Prostate gland (tissue), 2 donors: ENCODE measurements at places on chromosomes 1 and 21.

GRCh38 chr1:183841950-183842794, 37.3 kb downstream of the RGL1 start:
- DNase-seq: peak; percentile 21

DNA sequence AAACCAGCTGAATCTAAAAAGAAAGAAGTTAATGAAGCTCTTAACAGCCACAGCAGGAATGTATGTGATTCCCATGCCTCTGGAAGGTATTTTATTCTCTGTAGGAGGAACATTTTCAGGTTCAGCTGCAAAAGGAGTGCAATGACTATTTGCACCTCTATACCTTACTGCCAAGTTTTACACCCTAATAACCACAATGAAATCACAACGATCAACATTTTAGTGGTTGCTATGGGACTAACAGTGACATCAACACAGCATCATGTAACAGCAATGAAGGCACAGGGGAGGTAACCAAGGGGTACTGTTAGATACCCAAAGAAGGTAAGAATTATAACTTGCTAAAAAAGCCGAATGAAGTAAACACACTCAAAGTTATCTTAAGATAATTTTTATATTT, 116.3 kb upstream of the HP1BP3 start:
- no peak for DNase-seq

DNA sequence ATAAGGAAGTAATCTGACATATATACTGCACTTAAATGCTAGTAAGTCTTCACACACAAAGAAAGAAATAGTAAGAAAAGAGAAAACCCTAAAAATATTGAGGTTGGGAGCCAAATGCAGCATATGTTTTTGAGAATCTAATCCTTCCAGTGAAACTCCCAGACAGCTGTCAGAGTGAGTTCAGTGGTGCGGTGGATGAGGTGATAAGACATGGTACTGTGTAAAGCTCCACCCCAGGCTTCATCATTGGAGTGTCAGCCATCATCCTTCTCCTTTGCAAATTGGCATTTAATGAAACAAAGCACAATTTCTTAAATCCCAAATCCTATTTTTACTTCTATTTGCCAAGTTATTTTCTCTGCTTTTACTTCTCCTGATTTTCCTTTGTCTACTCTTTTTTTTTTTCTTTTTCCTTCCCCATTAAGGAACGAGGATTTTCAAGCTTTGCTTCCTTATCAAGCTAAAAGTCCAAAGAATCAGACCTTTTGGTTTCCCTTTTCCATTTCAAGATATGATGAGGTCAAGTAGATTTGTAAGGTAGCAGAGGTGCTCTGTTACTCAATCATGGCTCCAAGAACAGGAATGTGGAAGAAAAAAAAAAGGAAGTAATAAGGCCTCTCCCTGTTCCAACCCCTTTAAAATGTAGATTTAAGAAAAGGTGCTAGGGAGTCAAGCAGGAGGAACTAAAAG, 343.3 kb downstream of the SETD4 start:
- no peak for DNase-seq

DNA sequence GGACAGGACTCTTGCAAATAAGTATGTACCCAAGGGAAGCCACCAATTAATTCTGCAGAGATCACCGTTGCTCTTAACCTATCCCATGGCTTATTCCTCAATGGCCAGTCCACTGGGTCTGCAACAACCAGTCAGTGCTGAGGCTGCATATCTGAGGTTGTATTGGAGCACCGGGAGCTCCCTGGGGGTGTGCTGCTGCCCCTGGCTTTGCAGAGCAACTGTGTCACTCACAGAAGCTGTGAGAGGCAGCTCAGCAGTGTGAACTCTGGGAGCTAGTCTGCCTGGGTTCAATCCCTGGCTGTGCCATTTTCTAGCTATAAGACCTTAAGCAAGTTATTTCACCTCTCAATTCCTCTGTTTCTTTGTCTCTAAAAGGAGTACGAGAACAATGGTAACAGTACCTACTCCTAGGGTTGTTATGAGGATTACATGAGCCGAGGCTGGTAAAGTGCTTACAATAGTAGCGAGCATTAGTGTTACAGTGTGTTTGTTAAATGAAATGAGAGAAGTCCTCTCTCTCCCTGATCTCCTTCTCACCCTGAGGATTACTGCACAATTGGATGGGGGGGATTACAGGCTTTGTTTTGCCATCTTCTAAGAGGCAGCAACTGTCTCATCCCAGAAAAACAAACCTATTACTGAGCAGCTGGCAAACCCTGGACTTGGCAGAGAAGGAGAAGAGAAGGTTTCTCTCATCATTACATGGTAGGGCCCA, 3.6 kb downstream of the RXRG start:
- DNase-seq: no peak

- no peak for DNase-seq
Measured at GRCh38 chr1:109637446-109637845, 17.8 kb downstream of the AMPD2 start.

DNA sequence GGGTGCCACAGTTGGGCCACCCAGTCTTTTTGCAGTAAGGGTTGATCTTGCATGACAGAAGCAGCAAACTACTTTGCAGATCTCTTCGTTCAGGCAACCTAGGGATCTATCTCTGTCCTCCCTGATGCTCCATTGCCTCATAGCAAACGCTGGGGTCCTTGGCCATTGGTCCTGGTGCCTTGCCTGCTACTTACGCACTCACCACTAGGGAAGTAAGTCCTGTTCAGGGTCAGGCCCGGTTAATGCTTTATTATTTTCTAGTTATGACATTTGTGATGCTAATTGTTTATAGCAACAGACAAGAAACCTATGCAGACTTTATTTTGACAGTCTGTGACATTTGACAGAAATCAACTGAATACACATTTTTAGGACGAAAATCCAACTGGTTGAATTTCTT, 326.5 kb upstream of the FMN2 start:
- no peak for DNase-seq

- no peak for DNase-seq
Measured at GRCh38 chr1:193486671-193487229, 300.3 kb upstream of the B3GALT2 start.

DNA sequence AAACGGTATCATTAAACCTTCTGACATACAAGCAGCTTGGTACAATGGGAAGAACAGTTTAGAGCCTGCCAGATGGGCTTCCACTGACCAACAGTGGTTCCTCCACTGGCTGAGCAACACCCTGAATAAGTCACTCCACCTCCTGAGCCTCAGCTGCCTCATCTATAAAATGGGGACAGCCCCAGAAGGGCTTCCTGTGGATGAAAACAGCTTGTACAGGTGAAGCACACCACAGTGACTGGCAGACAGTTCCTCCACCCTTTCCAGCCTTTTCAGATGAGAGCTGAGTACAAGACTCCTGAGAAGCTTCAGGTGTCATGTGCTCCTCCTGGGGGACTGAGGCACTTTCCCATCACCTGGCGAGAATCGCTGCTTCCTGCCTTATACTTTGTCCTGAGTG, 2.1 kb downstream of the CAPZB start:
- no peak for DNase-seq

DNA sequence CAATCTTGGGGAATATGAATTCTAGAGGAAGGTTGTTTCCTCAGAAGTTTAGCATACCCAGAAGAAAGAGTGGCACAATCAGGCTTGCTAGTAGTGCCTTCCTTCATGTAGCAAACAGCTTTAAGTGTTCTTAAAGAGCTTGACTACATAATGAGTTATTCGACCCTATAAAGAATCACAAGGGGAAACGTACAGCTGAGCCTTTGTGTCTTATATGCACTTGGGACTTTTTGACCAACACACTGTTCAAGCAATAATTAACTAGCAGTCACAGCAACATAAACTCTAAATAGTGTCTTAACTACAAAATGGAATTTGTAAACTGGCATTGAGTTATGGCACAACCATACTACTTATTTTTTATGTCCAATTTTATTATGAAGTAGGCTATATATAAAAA, 86.1 kb downstream of the TTLL7 start:
- no peak for DNase-seq

- DNase-seq: no peak
Measured at GRCh38 chr1:92848201-92848600, 16.4 kb downstream of the RPL5 start.

- DNase-seq: no peak
Measured at GRCh38 chr1:17472814-17473213, 33.3 kb upstream of the RCC2 start.

DNA sequence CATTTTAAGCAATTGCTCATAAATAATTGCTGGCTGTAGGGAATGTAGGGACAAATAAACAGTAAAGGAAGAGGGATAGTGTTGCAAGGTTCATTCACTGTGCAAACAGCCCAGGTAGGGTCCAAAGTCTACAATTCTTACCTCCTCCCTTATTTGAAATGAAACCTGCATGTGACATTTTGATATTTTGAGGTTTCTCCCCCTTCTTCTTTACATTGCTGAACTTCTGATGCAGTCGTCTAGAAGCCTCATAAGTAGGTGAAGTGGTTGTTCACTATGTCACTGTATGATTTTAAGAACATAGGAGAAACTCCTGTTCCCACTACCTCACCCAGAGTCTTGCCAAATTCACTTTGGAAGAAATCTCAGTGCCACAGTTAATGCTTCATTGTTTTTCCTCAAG, 16.1 kb downstream of the F5 start:
- DNase-seq: no peak

DNA sequence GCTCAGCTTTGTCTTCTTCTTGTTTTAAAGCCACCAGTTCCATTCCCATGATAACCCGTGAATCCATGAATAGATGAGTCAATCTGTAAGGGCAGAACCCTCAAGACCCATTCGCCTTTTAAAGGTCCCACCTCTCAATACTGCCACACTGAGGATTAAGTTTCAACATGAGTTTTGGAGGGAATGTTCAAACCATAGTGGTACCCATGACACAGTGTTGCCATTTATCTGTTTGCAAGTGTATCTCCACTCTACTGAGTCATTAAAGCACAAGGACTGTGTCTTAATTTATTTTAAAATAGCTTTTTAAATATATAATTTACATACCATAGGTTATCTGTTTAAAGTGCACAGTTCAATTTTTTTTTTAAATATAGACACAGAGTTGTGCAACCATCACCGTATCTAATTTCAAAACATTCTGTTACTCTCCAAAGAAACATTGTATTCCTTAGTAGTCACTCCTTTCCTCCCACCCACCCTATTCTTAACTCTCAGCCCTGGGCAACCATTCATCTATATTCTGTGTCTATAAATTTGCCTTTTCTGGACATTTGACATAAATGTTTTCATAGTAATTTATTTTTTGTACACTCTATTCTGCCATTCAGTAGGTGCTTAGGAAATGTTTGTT, 4.8 kb upstream of the IL24 start:
- no peak for DNase-seq

DNA sequence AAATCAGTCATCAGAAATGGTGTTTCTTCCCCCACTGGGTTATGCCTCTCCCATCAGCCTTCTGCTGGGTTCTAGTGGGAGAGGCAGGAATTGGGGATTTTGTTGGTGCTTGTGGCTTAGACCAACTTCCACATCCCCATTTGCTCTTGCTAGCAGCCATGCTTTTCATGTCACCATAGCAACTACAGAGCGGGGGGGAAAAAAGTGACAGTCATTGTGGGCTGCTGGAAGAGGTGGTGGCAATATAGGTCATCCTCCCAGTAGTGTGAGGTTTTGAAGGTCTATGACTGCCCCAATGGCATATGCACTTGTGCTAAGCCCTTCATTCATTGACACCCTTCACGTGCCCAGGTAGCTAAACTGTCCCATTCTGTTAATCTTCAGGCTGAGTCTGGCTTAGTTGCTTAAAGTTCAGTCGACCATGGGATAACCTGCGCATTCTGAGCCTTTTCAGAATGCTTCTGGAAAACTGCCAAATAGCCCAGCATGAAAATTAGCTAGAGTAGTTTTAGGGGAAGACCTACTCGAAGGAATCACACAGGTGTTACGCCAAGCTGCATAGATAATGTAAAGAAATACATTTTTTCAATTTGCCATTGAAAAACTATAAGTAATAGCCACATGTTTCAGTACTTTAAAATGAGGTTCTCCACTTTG, 53.7 kb upstream of the ZNF326 start:
- no peak for DNase-seq

DNA sequence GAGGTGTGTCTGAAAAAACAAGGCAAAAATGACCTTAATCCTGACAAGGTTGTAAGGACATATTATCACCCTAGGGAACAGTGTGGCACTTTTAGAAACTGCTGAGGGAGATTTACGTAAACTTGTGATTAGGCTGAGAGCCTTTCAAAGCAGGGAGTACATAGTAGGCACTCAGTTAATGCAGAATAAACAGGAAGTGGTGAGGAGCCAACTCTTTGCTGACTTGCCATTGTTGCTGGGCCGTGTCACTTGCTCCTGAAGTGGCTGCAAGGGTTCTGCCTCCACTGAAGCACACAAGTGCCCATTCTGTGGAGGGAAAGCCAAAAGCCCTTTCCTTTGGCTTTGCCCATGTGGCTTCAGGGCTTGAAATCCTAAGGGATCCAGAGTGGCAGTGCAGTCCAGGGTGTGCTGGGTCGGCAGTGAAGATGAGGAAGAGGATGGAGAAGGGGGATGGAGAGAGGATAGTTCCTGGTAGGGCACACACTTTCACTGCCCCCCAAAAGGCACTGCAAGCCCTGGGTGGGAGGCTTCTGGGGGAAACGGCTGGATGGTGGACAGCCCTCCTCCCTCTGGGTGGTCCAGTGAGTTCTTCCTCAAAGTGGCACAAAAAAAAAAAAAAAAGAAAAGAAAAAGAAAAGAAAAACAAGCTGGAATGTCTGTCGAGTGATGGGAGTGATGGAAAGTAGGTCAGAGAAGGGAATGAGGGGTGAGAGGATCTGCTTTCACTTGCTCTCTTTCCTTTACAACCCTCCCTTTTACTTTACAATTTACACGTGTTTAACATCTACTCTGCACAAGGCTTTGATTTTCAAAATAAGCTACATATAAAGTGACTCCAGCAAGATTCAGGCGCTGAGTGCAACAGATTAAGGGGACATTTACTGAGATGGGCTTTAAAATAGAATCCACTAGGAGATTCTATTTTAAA, 13.7 kb upstream of the RHEX start:
- DNase-seq: no peak

GRCh38 chr21:29486306-29486807, 187.6 kb downstream of the BACH1 start:
- no peak for DNase-seq

DNA sequence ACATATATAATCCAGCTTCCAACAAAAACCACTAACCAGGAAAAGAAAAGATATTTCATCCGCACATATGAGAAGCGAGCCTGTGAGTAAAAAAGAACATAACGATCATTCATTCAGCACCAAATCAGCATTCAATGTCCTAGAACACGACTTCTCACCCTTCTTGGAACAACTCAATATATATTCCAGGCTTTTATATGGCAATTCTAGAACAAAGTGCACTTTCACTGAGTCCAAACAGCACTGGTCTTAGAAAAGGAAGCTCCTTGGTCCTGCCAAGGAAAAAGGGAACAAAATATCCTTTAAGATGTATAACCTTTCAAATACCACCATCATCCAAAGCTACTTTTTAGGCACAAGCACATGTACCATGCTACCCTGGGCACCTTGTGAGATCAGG, 44.5 kb downstream of the RPL5 start:
- no peak for DNase-seq

DNA sequence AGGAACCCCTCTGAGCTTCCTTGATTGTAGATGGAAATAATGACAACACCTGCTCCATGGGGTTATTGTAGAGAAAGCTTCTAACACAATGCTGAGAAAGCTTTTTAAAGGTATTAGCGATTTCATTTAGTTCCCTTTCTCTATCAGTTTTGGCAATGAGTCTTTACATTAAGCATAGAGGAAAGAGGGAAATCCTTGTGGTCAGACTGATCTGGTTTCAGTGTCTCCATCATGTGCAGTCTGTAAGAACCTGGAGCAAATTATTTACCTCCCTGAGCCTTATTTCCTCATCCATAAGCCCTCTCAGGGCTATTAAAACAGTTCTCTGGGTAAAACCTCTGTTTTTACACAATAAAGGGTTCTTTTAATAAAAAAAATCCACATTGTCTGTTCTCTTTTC, 87.5 kb downstream of the FGGY start:
- DNase-seq: no peak
